ENCODE measurements at places on chromosomes 7 and 10.
A peak's percentile ranks its signal among the peaks of the same experiment; 100 is the strongest.

DNA sequence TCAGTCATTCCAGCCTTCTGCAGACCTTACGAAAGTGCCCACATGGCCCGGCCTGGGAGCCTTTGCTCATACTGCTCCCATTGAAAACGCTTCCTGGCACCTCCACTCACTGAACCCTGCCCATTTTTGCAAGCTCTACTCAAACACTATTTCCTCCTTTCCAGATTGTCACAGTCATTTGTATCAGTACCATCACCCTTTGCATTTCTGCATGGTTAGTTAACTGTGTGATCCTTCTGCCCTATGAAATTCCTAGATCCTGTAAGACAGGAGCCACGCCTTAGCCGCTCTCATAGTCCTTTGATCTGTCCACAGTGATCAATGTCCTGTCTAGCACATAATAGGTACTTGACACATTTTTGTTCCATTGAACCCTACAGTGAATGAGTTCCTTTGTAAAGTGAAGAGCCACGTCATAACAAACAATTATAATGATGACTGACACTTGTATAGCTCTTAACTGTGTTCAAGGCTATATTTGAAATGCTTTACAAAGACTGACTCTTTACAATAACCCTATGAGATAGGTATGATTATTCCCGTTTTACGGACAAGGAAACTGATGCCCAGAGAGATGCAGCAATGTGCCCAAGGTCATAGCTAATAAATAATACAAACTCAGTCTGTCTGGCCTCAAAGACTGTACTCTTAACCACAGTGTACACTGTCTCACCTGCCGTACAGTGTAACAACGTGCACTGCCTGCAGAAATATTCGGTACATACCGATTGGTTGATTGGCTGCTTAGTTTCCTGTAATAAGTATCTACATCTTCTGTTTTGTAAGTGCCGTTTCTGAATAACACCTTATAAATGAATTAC, 16.6 kb upstream of the ITIH2 start:
- no peak for DNase-seq

- no peak for DNase-seq
These were observed 891.6 kb downstream of the GRM8 start for GRCh38 chr7:126361183-126361582.

- DNase-seq = no peak
These were observed 1.3 kb downstream of the VSIR start for GRCh38 chr10:71771821-71772617.

DNA sequence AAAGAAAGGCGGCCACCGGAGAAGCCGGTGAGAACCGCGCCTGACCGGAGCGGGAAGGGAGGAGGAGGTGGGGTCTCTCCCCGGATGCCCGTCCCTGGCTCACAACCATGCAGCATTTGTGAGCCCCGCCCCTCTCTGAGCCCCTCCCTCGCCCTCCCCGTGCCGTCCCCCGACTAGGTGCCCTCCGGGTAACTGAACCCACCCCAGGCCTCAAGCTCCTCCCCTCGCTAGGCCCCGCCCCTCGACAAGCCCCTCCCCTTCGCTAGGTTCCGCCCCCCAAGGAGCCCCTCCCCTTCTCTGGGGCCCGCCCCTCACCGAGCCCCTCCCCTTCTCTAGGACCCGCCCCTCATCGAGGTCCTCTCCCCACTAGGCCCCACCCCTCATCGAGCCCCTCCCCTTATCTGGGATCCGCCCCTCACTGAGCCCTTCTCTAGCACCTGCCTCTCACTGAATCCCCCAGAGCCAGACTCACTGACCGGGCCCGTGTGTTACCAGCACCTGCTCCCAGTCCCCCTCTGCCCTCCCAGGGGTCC, 42.2 kb upstream of the HSPB1 start:
- DNase-seq = peak; percentile 47

- no peak for DNase-seq
These were observed 65.2 kb downstream of the CALCR start for GRCh38 chr7:93509303-93509702.

GRCh38 chr10:118925404-118926071, 104.0 kb upstream of the NANOS1 start:
- no peak for DNase-seq

DNA sequence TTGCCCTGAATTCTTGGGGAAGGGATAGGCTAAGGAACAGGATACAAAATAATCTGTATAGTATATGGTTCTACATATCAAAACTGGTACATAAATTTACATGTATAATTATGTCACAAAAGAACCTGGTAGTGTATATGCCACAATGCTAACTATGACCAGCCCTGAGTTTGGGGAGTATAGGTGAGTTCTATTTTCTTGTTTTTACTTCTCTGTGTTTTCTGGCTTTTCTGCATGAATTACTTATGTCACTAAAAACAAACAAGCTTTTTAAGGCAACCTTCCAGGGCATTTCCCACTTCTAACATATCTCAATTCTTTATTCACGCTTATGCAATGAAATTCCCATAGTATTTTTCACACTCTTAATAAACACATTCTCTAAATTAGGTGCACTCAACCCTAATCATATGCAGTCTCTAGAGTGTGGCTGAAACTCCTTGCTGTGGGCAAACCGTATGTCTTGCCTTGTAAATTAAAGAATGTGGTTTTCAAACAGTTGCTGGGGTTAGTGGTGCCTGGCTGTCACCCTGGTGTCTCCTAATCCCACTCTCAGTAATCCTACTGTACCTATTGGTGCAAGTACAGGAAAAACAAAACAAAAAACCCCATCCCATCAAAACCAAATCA, 14.0 kb upstream of the INSIG1 start:
- no peak for DNase-seq

DNA sequence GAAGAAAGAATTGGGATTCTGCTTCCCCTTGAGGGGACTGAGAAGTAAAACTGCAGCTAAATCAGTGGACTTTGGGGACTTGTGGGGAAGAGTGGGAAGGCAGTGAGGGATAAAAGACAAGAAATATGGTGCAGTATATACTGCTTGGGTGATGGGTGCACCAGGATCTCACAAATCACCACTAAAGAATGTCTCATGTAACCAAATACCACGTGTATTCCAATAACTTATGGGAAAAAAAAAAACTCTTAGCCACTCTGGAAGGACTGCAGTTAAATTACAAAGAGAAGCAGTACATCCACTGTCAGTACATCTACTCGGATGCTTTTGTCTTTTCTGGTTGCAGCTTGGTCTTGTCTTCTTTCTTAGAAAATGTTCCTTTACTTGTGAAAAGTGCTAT, 27.4 kb upstream of the GOT1 start:
- DNase-seq = no peak

- DNase-seq = no peak
These were observed 83.0 kb upstream of the INHBA start for GRCh38 chr7:41785840-41786239.

- DNase-seq = no peak
These were observed 402.9 kb upstream of the FOXK1 start for GRCh38 chr7:4279216-4279615.

DNA sequence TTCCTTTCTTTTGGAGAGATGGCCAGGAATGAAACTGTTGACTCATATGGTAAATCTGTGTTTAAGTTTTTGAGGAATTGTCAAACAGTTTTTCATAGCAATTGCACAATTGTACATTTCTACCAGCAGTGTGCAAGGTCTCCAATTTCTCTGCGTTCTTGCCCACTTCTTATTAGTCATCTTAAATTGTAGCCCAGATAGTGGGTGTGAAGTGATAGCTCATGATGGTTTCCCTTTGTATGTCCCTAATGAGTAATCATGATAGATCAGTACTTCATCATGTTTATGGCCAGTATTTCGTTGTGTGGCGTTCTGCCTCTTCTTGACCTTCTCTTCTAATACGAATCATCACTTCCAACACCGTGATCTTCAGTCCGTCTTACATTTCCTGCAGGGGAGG, 136.3 kb downstream of the DOCK1 start:
- DNase-seq = no peak

DNA sequence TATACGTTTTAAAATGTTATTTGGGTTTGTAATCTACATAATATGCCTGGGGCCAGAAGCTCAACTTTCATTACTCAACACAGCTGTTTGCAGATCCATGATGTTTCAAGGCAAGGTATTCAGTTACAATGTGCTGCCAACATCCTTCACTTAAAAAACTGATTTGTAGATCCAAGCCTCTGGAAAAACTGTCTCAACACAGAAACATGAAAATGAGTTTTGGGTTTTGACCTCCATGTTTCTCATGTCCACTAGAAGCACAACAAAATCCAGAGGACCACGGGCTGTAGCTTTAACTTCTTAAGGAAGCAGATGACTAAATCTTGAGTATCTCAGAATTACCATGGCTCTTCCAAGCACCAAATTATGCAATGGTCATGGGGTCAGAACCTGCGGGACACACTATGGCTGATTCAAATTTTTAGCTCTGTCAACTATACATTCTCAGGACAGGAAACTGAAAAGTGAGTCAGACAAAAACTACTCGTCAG, 247.1 kb upstream of the GRB10 start:
- no peak for DNase-seq

DNA sequence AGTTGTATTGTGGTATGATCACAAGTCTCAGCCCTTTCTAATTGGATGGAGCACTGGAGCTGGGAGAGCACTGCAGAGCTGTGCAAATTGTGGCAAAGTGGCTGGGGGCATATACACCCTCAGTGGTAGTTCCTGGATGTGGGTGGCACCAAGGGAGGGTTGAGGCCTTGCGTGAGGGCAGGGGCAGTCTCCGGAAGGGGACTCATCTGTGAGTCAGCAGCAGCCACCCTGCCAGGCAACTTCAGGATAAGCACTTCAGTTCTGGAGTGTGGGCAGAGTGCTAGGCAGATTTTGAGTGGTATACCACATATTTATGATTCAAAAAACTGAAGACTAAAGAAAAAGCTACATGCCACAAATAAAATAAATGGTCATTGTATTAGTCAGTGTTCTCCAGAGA, 210.5 kb downstream of the ETV1 start:
- no peak for DNase-seq

DNA sequence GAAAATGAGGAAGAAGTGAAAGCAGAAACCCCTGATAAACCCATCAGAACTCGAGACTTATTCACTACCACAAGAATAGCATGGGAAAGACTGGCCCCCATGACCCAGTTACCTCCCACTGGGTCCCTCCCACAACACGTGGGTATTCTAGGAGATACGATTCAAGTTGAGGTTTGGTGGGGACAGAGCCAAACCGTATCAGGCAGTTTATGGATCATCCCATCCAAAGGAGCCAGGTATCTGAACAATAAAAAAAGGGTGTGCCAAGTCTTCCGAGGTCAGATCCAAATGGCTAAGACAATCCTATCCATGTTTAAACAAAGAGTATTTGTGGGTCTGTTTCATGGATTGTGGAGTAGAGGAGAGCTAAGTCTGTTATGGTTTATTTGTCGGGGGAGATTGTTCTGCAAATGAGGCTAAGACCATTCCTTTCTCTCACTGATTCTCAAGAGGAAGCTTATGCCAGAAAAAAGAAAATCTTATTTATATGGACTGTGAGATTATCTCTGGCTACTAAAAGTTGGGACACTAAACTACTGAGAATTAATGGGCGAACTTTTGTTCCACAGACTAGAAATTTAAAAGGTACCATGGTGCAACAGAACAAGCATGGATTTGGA, 203.7 kb downstream of the IPMK start:
- DNase-seq = no peak

GRCh38 chr10:4652111-4653010, 173.6 kb upstream of the AKR1E2 start:
- no peak for DNase-seq

- DNase-seq = no peak
These were observed 119.5 kb downstream of the ICA1 start for GRCh38 chr7:8142477-8142876.

DNA sequence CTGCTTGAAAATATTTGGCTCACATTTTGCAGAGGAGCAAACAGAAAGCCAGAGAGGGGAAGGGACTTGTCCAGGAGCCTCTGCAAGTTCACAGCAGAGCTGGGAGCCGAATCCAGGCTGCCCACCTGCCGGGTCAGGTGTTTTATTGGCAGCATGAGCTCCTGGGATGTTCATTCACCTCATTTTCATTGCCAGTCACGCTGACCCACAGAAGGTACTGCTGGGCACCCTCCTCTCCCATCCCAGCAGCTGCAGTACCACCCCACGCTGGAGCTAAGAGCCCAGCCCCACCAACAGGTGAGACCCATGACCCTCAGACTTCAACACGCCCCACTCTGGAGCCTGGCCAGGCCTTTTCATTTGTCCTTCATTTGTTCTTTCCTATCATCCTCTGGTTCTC, 102.7 kb downstream of the GRID1 start:
- no peak for DNase-seq

- DNase-seq = no peak
These were observed 109.2 kb upstream of the CAV2 start for GRCh38 chr7:116390363-116390762.

DNA sequence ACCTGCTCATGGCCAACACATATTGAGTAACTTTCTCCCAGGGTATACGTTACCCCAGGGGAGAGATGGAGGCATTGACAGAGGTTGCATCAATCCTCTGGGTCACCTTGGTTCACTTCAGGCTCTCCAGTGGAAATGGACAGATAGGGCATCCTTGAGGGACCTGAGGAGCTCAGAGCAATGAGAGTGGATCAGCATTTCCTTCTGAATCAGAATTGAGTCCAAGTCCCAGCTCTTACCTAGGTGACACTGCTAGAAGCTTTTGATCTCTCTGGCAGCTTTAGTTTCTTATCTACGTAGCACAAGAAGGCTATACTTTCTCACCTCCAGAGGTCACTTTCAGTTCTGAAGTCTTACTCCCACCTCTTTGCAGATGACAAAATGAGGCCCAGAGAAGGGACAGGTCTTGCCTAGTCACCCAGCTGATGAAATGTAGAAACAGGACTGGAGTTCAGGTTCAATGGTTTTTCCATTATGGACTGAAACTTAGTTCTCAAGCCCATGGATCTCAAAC, 35.2 kb downstream of the PANK1 start:
- DNase-seq = peak; percentile 17

DNA sequence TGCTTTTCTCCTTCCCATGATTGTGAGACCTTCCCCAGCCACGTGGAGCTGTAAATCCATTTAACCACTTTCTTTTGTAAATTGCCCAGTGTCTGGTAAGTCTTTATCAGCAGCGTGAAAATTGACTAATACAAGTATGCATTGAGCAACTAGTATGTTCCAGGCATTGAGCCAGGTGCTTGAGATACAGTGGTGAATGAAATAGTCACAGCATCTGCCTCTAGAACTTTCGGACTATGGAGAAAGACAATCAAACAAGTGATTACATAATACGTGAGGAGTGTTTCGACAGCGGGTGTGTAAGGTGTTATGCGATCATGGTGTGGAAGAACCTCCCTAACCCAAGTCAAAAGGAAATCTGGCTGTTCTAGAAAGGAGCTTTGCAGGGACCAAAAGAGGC, 21.6 kb upstream of the NUP205 start:
- DNase-seq = no peak
